ENCODE measurements at places on chromosomes 6 and 20. TPM values are rescaled to one million over a fixed set of nuclear protein-coding genes. Genes with fewer than 3 reads are reported as not detected.

Gene REM1
- not detected for total RNA-seq

Gene NOX3
- total RNA-seq, result not detected

Gene LY86
- total RNA-seq, result not detected

Gene SMLR1
- total RNA-seq, result not detected

Gene HLA-DMB
- 2.7 TPM for total RNA-seq

DNA sequence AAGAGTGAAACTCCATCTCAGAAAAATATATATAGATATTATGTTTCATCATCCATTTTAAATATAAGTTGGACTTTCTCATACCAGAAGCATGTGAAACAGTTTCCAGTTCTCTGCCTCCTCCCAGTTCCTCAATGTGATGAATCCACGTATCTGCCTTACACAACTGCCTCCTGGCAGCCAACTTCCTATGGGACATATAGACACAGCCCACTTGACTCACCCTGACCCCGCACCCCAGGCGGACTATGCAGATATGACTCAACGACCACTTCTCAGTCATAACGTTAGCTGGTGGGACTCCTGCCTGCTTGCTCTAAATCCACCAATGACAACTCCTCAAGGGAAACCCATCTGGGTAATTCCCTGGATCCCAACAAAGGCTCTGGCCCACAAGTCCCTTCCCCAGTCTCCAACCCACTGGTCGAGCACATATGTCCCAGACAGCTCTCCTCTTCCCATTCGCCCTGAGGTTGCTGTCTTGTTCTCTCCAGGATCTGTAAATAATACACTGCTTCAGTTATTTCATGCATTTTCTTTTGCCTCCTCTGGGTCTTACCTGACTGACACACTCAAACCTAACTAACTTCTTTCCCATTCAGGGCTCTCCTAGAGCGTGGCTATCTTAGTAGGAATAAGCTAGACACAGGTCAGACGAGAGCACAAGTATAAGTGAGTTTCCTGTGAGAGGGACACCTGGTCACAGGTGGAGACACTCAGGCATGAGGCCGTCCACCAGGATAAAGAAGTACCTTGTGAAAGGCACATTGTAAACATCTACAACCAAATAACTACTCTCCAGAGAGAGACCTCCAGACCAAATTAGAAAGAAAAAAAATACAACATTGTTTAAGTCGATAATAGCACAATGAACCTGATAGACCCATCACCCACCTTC is 548.5 kb downstream of the CD83 start:
- no peak for DNase-seq

DNA sequence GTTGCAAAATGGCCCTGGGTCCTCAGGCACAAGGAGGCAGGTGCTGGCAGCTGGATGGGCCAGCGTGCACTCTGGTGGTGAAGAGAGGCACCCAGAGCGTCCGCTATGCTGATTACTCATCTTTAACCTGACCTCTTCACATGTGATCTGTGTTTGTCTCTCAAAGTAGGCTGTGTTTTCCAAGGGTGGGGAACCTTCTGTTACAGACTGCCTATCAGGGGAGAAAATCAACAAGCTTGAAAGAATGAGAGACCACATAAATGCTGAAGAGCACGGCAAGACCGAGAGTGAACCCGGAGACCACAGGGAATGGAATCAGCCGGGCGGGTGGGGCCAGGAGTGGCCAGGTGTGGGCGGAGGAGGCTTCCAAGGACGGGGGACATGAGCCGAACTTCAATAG is 16.2 kb downstream of the BNIP5 start:
- no peak for DNase-seq

Gene ZNF451
- total RNA-seq, result 56.8 TPM

DNA sequence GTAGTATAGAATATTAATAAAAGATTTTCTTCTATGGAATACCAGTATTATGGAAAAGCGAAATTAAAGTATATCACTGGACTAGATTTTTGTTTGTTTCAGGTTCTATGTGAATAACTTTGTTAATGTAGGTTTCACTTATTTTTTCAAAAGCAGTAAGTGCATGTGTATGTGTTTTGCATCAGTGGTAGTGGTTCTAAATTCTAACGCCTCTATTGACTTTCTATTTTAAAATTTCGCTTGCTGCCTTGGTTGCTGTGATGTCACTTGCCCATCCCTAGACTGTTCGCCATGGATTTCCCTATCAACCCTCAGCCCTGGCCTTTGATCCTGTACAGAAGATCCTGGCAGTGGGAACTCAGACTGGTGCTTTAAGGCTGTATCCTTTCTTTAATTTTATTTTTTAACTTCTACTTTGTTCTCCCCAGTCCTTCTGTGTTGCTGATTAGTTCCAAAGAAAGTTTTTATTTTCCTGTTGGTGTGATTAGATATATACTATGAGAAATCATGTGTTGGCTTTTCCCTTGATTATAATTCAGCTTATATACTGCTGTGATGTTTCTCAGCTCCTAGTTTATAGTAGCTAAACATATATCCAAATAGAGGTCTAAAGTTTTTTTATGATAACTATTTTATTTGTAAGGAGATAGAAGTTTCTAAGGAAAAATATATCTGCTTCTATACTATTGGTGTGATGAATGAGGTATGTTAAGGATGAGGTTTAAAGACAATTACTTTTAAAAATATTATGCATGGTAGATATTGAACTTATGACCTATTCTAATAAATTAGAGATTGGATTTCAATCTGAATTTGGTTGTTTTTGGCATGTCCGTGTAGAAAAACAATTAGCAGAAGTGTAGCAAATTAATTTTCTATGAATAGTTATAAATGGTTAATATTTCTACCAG is 1.7 kb downstream of the STXBP5 start:
- no peak for DNase-seq

Gene KHDC1L
- not detected for total RNA-seq

DNA sequence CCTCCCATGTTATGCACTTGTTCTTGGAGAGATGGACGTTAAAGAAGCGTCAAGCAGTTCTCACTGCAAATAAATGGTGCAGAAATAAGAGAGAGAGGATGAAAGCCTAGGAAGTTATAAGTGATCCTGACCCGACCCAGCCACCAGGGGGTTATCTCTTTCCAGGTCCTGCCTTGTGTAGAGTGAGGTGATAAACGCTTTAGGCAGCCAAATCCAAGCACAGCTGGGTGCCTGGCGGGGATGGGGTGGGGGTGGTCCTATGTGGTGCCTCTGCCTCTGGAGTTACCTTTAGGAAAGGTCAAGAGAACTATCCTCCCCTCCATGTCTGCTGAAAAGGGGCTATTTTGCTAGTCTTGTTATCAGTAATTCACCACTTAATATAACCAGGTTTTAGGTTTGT is 9.2 kb upstream of the TFAP2A start:
- DNase-seq, result no peak

GRCh38 chr20:46994341-46994740 is 99.7 kb downstream of the EYA2 start:
- no peak for DNase-seq

- no peak for DNase-seq
Observed at GRCh38 chr20:33945391-33946081, 48.2 kb upstream of the RALY start.

Gene PEX6
- total RNA-seq, result 11.7 TPM

Gene TFB1M
- total RNA-seq, result 49.4 TPM

DNA sequence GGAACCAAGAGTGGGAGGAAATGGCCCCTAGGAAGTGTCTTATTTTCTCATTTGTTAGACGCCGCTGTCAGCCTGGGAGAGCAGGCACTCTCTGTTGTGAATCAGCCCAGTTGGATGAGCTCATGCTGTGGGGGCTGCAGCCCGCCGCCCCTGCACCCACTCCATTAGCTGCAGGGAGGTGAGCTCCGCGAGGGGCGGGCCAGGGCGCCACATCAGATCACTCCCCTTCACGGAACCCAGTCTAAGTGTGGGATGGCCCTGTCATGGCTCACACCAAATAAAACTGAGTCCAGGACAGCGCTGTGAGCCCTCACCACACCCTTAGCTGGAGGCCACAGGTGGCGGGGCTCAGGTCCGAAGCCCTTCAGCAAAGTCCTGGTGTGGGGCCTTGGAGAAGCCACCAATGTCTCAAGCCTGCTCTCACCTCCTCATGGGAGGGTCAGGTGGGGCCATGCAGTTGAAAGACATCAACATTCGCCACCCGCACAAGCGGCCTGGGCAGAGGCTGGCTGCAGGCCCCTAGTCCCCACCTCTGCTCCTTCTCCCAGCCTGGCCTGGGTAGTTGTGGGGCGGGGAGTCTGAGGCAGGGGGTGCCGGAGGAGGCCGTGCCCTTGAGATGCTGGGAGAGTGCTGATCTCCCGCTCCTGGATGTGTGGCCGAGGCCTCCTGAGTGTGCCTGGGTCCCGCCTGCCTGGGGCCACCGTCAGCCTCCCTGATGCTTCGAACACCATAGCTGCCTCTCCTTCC is 66.2 kb upstream of the SLCO4A1 start:
- no peak for DNase-seq

- DNase-seq, result no peak
Observed at GRCh38 chr20:11529047-11529446, 388.6 kb upstream of the BTBD3 start.

DNA sequence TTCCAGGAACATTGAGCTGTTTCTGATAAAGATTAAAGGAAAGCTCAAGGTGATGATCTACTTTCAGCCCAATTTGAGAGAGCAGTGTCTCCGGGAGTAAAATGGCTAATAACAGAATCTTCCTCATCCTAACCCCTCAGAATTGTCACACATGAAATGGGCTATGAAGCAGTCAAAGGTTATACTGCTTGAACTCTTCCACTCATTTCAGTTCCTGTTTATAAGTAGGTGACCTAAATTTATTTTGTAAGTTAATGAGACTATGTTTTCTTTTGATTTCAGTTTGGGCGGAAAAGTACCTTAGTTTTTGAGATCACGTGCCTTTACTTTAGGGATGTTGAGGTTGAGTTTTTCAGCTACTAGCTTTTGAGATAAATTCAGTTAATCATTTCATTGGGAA is 47.2 kb downstream of the QKI start:
- DNase-seq, result no peak

- no peak for DNase-seq
Observed at GRCh38 chr6:131122007-131122406, 13.3 kb upstream of the AKAP7 start.

DNA sequence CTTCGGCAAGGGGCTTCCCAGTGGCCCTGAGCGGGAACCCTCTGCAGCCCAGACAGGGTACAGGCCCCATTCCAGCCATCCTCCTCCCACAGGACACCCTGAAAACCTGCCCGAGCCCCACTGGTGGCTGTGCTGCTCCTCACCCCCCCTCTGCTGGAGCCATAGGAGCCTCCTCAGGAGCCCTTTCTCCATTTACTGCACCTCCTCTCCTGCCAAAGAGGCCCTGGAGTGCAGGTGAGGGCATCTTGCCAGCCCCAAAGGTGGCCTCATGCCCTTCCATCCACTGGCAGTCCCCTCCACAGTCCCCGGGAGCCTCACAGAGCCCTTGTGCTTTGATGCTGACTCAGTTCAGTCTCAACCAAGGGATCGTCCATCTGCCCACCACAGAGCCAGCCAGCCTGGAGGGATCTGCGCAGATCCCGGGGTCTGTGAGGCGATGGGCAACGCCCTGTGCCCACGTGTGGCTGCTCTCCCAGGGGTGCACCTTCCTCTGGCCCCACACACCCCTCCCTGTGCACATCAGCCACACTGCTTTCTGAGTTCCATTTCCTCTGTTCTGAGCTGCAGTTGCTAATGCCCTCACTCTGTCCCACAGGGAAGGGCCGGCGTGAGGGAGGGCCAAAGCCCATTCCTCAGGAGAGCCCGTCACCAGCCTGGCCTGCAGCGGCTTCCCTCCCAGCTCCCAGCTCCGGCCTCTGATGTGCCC is 228.5 kb downstream of the DLL1 start:
- peak; percentile 43 for DNase-seq

GRCh38 chr6:10740061-10740460 is 7.5 kb upstream of the TMEM14B start:
- no peak for DNase-seq

DNA sequence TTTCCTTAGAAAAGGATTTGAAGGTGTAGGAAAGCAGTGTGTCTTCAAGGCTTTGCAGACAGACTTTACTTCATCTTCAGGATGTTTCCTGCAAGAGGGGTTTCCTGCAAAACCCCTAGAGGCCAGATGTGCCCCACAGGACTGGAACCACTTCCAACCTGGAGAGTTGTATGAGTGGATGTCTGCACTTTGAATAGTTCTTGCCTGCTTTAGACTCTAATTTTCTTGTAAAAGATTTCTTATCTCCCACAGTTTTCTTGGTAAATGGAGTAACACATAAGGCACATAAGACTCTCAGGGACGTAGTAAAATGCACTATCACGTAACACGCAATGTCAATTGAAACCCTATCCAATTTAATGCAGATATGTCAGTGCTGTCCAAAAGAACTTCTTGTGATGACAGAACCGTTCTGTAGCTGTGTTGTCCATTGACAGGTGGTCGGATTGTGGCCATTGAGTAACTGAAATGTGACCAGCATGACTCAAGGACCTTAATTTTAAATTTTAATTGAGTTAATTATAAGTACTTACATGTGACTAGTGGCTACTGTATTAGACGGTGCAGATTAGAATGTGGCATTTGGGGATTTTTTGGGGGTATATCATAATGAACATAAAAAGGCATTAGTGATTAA is 118.7 kb downstream of the JARID2 start:
- DNase-seq, result no peak

Gene SCUBE3
- total RNA-seq, result 1.0 TPM

Gene OR12D3
- not detected for total RNA-seq

DNA sequence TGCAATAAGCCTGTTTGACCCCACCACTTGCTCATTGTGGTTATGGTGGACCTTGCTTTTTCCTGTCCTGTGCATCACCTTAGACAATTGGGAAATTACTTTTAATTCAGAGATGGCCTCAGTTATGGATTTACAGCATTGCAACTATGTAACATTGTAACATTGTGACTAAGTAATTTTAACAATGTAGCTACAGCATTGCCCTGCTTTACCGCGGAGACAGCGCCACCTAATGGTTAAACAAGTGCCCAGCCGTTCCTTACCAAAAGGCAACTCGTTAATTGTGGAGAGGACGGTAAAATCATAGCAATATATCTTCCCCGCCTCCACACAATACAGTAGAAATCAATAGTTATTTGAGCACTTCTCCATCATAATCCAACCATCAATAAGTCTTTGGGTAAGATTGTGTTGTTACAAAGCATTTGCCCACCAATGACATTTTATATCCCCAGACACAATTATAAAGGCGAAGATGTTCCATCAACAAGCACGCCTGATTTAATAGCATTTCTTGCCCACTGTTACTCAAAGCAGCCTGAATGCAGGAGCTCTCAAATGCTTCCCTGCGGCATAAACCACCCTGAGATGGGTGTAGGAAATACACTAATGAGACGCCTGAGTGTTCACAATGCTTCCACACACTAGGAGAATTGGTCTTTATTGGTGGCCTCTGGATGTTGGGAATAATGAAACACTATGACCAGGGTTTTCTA is 93.7 kb downstream of the PROKR2 start:
- DNase-seq, result peak; percentile 13

DNA sequence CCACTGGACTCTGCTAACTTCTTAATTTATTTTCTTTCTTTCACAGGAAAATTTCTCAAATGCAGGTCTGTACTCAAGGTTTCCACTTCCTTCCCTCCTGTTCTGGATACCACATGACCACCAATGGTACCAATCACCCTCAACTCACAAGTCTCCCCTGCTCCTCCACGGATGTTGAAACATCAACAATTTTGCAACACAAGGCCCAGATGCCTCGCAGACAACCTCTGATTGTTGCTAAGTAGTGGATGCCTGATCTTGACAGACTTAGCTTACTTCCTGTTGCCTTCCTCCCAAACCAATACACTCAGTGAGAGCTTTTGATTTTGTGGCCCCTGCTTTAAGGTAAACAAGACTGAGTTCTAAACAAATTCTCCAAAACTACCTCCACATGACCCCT is 146.6 kb downstream of the FRK start:
- DNase-seq, result no peak

Gene HAO1
- not detected for total RNA-seq

Measured in H1 (cell line).